ENCODE measurements at places on chromosomes 2 and 18.

DNA sequence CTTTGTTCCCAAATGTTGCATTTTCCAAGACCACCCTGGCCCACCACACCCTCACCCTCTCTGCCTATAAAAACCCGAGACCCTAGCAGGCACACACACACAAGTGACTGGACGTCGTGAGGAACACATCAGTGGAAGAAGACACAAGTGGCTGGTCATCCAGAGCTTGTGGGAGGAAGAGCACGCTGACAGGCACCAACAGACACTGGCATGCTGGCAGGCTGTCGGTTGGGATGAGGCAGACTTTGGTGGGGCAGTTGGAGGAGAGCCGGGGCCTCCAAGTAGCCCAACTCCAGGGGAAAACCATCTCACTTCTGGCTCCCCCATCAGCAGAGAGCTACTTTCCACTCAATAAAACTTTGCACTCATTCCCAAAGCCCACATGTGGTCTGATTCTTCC lies 225.5 kb upstream of the ZEB2 start:
- DNase-seq: no peak

GRCh38 chr2:217691516-217691915 lies 311.3 kb downstream of the TNS1 start:
- DNase-seq: no peak

GRCh38 chr2:241116606-241117560 lies 14.8 kb upstream of the MTERF4 start:
- no peak for DNase-seq

- DNase-seq: no peak
Observed at GRCh38 chr18:65235966-65236624, 514.7 kb upstream of the CDH7 start.

Data from CD4-positive, alpha-beta T cell treated with Interleukin-4 for 1 hour (primary cell).